ENCODE measurements at places on chromosomes 2 and 18.

GRCh38 chr2:134669731-134670669 is 48.8 kb downstream of the TMEM163 start:
- DNase-seq = peak; percentile 36

DNA sequence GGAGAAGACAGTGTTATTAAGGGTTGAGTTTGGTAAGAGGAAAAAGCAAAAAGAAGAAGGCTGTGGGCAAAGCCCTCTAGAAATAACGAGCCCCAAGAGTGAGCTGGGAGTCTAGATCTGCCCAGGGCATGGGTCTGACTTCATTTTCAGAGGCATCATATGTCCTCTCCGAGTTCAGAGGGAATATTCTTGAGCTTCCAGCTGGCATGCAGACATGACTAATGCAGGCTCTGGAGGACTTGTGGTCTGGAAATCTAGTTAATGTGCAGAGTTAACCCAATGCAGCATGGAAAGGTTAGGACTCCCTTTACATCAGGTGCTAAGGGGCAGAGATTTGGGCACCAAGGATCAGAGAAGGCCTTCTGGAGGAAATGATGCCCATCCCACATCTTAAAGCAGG is 7.3 kb downstream of the ACMSD start:
- no peak for DNase-seq

- DNase-seq = no peak
These were observed 11.9 kb downstream of the FRZB start for GRCh38 chr2:182854375-182855105.

- DNase-seq = no peak
These were observed 2.8 kb downstream of the STAT1 start for GRCh38 chr2:191010887-191011885.

- DNase-seq = no peak
These were observed 2.0 kb downstream of the KCNF1 start for GRCh38 chr2:10913501-10914271.

DNA sequence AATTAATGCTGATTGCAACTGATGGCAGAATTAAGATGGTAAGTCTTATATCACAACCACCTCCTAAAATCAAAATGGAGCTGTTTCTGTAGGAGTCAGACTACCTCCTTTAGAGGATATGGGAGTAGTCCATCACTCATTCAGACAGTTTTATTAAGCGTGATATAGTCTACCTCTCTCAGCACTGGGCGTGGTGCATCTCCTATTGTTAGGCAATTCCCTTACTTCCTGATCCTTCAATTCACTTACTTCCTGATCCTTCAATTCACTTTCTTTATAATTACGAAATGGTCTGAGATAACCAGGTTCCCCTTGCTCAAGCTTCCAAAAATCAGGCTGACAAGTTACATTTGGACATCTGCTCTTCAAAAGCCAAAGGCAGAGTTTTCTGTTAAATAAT is 31.9 kb downstream of the ATP8B1 start:
- no peak for DNase-seq

DNA sequence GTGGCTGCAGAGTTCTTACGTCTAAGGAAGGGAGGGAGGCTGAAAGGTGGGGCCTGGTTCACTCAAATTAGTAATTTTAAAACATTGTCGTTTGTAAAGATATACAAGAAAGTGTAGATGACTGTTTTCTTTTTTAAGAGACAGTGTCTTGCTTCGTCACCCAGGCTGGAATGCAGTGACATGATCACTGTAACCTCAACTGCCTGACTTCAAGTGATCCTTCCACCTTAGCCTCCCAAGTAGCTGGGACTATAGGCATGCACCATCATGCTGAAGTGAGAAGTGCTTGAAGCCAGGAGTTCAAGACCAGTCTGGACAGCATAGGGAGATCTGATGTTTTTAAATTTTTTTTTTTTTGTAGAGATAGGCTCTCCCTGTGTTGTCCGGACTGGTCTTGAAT is 52.9 kb downstream of the HNRNPLL start:
- no peak for DNase-seq

DNA sequence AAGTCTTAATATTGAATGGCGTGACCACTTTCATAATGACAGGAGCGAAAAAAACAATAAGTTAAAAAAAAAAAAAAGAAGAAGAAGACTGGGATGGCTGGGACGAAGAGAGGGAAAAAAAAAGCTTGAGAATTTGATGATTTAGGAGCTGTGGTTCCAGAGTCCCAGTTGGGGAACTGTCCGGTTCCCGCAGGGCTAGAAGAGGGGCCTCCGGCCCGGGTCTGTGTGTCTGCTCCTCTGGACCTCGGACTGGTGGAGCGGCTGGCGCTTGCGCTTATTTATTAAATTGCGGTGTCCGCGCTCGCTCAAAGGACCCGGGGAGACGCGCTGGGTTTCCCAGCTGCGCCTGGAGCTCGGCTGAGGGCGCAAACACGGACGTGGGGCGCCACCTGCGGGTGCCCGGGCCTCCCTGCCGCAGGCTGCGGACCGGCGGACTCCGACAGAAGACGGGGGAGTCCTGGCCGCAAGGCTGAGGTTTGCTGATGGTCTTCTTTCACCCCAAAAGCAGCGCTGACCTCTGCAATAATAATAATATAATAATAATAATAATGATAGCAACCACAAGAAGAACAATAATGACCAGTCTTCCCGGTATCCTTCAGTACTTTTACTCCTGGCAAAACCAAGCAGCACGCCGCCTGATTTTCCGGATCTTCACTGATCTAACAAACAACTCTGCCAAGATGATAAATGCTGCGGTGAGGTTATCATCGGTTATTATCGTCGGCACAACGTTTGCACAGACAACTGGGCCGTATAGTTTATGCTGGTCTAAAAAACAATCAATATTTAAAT is at the start of gene CBLN2:
Gene CBLN2 (minus strand): TSS at position 251 of the 795 bp plus-strand sequence. CDS start 2,182 bp downstream, outside the sequence.
- peak; percentile 12 for DNase-seq

GRCh38 chr2:239159476-239159911 is 241.3 kb downstream of the HDAC4 start:
- DNase-seq = no peak

- no peak for DNase-seq
These were observed 434.0 kb upstream of the SPHKAP start for GRCh38 chr2:228615496-228615895.

DNA sequence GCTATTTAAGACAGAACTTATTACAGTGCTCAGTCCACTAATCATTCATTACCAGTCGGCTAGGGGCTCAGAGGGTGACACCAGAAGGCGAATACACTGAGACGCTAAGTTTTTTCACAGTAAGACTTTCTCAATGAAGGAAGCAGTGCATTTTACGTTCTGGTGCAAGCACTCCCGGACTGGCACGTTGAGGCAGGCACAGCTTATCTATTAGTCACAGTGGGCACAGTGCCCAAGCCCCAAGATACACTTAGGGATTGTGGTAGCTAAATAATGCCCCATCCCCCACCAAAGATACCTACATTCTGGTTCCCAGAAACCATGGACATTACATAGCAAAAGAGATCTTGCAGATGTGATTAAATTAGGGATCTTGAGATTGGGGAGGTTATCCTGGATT is 32.6 kb upstream of the BCL11A start:
- DNase-seq = no peak

- DNase-seq = no peak
These were observed 76.3 kb downstream of the MDH1 start for GRCh38 chr2:63665091-63665490.

DNA sequence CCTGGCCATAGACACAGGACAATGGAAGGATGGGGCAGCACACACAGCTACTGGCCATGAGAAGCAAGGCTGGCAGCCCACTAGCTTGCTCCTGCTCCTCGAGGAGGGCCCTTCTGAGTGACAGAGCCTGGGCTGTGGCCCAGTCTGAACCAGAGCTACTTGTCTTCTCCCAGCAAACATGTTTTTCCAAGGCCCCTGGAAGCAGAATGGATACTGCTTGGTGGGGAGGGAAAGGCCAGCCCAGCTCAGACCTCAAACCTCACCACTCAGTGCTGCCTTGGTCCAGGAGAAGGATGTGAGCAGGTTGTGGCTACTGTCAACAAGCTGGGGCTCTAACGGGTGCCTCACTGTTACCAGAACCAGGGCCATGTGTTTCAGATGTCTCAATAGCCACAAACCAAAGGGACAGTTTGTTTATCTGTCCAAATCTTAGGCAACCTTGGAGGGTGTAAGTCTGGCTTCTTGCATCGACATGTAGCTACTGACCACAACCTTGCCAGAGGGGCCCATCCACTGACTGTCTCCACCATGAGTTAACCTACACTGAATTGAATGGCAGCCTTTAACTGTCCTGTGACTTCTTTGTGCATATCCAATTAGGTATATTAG is 98.6 kb downstream of the TGFA start:
- DNase-seq = no peak

GRCh38 chr2:46657042-46657504 is 177.7 kb downstream of the TMEM247 start:
- DNase-seq = no peak

DNA sequence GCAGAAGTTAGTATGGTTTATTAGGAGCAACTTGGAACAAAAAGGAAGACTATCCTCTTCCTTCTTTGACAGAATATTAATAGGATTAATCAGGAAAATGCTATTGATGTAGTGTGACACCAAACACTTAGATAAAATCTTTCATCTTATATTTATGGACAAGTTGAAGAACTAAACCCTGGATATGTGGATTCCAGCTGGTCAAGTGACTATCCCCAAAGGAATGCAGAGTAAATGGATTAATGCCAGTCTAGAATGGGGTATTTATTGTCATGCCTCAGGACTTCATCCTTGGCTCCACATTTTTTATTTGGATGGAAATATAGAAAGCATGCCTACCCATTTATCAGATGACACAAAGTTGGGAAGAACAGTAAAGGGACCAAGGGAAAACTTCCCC is 124.0 kb upstream of the TTC39C start:
- DNase-seq = no peak

DNA sequence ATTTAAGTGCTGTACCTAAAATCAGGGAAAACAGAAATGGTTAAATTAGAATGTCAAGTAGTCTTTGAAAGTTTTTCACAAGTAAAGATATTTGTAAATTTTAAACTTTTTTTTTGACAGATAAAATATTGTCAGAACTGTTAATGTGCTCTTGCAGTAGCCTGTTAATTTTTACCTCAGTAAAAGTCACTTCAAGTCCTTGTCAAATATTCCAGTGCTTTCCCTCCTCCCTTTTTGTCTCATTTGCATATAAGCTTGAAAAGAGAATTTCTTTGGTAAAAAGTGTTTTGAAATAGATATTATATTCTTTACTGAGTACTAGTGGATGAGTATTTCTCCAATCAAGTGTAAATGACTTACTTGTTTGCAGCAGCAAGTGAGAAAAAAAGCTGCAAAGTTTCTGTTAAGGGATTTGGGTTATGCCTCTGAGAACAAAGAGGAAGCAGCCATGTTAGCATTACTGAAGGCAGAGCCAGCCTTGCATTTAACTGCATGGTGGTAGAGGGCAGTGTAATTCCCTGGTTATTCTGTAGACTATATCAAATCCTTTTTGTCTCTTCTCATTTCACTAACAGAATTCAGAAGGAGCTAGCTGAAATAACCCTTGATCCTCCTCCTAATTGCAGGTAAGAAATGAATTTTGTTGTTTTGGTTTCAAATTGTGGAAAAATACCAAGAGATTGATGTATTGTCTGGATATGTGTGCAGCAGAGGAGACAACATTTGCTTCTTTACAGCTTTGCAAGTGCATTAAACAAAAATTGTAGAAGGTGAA is 3.2 kb downstream of the UBE2E3 start:
- DNase-seq = no peak

DNA sequence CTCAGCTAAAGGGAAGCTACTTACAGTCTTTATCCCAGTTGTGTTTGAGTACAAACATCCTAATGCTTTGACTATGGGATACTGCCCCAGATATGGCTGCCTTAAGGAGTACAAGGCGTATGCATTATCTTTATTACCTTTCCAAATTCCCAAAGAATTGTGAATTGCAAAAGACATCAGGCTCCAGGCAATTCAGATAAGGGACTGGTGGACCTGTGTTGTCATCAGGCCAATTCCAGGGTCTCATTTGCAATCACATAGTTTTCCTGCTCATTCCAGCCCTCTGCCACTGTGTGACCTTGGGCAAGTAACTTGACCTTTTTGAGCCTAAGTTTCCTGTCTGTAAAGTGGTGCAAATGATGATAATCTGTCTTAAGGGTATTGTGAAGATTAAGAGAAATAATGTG is 137.5 kb downstream of the FMNL2 start:
- no peak for DNase-seq

GRCh38 chr18:63366213-63367052 is 573 bp downstream of the KDSR start:
- peak; percentile 58 for DNase-seq

DNA sequence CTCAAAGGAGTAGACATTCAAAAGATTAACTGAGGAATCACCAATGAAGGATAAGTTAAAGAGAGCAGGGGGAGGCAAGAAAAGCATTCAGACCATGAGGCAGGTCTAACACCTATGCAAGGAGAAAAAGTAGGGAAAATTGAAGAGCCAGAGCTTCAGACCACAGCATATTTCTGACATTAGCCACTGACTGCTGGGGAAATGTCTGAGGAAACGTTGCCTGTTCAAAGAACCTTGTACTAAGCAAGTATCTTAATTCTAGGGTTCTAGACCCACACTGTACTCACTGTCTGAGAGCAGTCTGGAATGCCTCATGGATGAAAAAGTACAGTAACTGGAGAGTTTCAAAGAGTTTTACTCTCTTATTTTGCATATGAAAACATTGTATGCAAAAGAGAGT is 39.5 kb upstream of the TFPI start:
- no peak for DNase-seq

DNA sequence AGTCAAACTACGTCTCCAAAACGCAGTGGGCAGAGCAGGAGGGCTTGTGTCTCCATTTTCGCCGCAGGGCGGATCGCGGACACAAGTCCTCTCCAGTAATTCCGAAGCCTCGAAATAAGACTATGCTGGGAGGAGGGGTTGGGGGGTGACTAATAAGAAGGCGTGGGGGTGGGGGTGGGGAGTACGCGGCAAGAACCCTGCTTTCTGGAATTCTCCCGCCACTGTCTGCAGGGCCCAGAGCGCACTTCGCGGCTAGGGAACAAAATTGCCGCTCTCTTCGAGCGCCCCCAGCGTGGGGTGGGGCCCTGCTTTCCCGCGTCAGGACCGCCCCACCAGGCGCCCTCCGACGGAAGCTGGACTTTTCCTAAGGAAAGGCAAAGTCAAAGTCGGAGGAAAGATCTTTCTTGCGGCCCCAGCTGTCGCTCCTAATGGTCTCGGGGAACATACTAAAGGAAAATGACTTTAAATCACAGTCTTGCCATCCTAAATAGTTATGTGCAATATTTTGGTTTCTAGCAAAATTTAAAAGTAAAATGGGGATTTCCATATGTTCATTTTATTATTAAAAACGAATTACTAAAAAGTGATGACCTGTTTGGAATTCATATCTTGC is 11.9 kb downstream of the NR4A2 start:
- DNase-seq = no peak

DNA sequence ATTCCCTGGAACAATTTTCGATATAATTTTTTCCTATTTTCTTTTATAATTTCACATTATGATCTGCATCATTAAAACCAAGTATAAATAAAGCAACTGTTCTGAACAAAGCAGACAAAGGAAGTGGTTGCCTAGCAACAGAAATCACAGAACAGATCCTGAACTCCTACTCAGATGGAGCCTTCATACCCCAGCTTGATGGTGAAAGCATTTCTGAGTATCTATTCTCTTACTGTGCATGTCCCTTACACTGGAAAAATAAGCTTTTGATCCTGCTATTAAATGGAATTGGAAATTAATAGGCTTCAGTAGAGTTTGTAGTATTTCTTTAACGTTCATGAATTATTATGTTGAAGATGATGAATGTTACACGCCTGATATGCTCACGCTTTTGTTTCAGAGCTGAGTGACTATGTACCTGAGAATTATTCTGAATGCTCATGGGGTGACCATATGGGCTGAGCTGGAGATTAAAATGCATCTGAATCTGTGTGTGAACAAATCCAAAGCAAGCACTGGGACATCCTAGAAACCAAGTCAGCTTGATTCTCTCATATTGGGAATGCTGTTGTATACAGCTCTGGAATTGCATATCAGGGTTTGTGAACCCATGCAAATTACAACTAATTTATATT is 254.0 kb downstream of the KCNJ3 start:
- no peak for DNase-seq
